ENCODE measurements at places on chromosomes 2 and 18. TPM values are rescaled to one million over a fixed set of nuclear protein-coding genes. Genes with fewer than 3 reads are reported as not detected.

The OTX1 gene
- total RNA-seq, result 1.4 TPM

The CCDC74A gene
- total RNA-seq, result 0.32 TPM

The SF3B1 gene
- 182 TPM for total RNA-seq

The EMILIN1 gene
- total RNA-seq, result 0.21 TPM

The EML6 gene
- total RNA-seq, result 1.7 TPM

The REG1B gene
- not detected for total RNA-seq

The EPHA4 gene
- 2.0 TPM for total RNA-seq

The COL6A3 gene
- 0.19 TPM for total RNA-seq

The PLB1 gene
- 0.91 TPM for total RNA-seq

The RNF138 gene
- total RNA-seq, result 64.5 TPM

DNA sequence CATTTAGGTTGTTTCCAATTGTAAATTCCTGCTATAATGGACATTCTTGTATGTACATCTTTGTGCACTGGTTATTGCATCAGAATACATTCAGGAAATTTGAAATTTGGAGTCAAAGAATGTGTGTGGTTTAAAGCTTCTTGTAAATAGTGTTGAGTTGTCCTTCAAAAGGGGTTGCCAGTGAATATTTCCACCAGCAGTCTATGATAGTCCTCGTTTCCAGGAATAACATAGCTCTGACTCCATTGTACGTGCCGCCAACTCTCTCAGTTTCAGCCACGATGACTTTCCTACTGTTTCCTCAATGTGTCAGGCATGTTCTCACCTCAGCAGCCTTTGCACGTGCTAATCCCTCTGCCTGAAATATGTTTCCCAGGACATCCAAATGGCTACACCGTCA, 10.9 kb upstream of the HS6ST1 start:
- no peak for DNase-seq

DNA sequence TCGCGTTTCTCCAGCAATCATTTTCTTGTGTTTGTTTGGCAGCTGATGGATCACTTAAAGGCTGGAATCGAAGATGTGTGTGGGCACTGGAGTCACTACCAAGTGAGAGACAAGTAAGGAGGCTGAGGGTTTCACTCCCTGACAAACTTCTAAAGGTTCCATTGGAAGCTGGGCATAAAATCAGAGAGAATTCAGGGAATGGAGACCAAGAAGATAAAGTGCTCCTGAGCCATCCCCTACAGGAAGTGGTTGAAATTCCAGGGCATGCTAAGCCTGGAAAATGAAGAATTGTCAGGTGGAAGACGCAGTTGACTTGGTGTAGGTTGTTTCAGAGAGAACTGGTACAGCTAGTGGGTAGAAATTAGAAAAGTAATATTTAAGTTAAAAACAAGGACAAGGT, 39.1 kb downstream of the SLC9A4 start:
- no peak for DNase-seq

- no peak for DNase-seq
Observed at GRCh38 chr2:189559579-189560272, 20.9 kb downstream of the SLC40A1 start.

DNA sequence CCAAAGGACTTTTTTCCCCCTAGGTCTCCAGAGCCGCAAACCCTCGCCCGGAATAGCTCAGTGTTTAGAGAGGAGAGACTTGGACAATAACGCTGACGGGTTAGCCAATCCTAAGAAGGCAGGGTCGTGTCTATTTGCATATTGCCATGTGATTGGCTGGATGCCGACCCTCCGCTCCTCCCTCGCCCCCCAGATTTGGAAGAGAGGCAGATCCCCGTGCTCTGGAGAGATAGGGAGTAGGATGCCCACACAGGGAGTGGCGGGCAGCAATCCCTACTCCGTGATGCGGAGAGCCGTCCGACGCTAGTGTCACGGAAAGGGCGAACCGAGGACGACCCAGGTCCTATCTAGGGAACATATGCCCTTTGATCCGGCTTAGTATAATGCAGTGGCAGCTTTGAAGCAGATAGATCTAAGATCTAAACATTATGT, 1.4 kb downstream of the WNT6 start:
- DNase-seq, result no peak

DNA sequence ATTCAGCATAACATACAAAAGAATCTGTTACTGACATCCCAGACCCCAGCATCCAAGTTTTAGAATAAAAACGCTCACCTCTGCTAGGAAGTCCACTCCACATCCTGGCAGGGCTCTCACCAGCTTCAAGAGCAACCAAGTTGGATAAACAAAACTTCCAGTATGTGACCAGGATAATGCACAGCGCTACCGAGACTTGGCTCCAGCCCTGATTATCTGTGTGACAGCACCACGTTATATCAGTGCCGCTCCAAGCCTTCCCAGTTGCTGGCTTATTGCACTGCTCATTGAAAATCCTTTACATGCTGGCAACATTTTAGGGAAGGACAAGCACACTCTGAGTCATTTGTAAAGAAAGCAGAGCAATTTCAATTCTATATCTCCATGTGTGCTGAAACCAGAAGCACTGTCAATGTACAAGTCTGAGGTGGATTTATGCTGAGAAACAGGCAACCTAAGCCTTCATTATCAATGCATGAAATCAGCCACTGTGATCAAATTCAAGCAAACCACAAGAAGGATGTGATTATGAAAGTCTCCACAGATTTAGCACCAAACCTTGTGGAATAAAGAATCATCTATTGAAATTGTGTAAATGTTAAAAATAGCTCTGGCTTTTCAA, 115.7 kb downstream of the ZNF385B start:
- no peak for DNase-seq

DNA sequence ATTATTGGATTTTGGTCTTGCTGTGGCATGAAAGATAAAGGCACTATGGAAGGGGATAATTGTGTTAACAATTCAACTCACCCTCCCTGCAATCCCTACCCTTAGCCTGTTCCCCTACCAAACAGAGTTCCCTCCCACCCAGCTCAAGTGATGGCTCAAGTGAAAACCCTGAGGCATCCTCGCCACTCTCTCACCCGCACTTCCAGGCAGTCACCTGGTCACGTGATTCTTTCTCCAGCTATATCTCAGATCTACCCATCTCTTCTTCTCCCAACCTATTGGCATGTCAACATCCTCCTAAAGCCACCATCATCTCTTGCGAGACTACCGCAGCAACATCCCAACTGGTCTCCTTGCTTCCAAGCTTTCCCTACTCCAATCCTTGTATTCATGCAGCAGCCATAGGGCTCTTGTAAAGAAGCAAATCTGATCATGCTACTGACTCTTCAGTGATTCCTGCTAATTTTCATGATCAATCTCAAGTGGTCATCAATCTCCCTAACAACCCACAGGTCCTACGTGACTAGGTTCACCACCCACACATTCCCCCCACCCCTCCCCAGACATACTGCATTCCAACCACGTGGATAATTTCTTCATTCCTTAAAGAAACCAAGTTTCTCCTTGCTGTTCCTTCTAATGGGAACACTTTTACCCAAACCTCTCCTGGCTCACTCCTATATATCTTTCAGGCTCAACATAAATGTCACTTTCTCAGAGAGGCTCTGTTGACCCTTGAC, 66.7 kb downstream of the MBD2 start:
- DNase-seq, result no peak

- no peak for DNase-seq
Observed at GRCh38 chr2:80610108-80610507, 305.6 kb upstream of the LRRTM1 start.

DNA sequence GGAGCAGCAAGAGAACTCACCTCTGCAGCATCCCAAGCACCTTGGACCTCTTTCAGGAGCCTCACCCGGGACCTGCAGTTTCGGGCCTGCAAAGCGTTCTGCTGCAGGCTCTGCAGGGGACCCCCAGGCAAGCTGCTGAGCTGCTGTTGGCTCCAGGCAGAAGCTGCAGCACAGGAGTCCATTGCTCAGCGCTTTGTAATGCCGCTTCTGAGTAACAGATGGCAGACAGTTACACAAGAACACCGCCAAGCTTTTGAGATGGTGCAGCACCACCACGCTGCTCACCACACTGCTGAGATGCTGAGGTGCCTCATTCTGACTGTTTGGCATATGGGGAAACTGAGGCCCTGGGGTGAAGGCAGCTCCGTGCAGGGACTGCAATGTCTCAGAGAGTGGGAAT, 1.9 kb upstream of the GALNT14 start:
- DNase-seq, result no peak

DNA sequence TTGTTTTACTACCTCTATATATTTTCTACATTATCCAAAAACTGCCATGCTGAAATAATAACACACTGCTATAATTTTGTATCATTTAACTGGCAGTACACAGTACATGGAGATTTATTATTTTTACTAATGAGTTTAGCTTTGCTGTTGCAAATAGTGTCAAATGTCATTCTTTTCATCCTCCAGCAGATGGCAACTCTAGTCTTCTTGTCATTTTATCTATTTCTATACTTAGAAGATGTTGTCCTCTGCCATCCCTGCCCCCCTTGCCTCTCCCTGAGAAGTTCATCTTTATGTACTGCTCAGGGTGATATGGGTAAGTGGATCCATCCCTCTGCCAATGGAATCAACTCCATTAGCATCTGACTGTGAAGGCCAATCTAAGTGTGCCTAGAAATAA, 21.7 kb upstream of the LRRTM1 start:
- DNase-seq, result peak; percentile 53

GRCh38 chr2:43139996-43140621, 86.3 kb downstream of the ZFP36L2 start:
- no peak for DNase-seq

DNA sequence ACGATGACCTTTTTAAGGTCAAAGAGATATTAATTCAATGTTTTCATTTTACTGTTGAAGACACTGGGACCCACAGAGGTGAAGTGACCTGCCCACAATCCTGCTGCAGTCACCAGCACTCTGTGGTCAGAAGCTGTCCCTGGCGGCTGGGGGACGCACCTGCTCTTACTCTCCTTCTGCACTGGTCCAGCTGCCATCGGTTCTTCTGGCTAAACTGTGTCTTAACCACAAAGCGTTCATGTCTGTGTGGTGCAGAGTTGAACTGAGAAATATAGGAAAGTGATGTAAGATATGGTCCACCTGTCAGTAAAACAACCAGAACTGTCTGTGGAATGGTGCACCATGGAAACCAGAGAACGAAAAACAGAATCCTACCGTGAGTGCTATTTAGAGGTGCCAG, 44.9 kb upstream of the SMIM21 start:
- no peak for DNase-seq

GRCh38 chr2:101500860-101501259, 25.9 kb upstream of the RFX8 start:
- DNase-seq, result no peak

DNA sequence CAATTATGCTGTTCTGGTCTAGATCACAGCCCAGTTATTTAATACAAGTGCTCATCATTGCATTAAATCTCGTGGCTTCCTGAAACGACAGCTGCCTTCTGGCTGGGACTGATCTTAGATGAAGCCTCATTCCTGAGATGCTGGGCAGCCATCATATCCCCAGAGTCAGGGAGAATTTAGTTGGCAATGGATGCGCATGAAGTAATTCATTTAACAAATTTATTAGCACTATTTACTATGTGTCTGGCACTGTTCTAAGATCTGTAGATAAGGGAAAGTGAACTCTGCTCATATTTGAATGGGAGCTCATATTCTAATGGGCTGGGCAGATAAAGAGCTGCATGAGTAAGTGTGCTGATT, 244.7 kb downstream of the KCNS3 start:
- DNase-seq, result no peak

DNA sequence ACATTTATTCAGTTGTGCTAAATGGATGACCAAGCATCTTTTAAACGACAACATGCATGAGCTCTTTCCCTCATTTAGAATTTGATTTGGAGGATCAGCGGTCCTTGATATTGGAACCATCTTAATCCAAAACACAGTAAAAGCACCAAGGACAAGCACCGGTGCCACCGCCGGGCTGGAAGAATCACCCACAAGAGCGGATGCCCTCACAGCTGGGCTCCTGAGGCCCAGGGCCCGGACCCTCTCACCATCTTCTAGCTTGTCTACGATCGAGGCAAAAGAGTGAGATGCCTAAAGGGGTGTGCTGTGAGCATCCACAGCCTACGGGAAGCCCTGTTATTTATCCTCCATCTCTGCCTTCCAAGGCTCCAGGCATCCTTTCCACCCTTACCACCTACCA, 129.5 kb downstream of the ZNF516 start:
- DNase-seq, result no peak

DNA sequence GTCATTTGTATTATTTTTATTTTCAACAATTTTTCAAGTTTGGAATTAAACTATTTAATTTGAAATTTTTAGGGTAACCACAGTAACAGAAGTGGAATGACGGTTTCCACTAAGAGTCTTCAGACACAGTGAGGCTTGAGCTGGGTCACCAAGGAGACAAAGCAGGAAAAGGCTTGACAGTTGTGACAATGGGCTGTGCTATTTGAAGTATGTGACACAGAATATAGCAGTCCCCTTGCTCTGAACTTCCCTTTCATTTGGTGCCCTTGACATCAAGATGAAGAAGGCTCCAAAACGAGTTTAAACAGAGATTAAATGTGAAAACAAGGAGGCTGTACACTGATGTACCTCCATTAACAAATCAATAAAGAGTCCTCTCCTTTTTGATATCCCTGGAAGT, 265.4 kb upstream of the DLGAP1 start:
- no peak for DNase-seq

- DNase-seq, result no peak
Observed at GRCh38 chr2:179376881-179377280, 112.2 kb upstream of the SESTD1 start.

DNA sequence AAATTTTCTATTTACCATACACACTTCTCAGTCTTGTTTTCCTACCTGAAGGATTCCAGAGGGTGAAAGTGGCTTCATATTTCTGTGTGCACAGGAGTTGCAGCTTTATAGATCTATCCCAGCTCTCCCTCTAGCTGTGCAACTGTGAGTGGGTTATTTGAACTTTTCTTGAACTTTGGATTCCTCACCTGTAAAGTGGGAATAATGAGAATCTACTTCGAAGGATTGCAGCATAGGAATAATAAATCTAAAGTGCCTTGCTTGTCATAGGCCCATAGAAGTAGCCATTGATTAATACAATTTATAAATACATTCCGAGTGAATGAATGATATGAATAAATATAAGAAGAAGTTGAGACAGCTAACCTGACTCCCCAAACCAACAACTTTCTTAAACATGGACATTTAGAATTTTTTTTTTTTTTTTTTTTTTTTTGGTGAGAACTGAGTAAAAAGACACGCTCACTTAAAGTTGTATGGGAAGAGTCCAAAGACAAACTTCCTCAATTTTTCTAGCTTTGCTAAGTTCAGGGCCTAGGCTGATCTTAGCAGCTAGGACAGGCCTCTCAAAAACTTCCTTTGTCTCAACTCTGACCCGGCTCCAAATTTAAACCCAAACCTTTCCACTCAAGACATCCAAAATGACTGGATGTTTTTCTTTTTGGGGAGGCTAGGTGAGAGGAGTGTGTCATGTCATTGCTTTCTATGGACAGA, 203.3 kb upstream of the FBXO11 start:
- DNase-seq, result no peak

DNA sequence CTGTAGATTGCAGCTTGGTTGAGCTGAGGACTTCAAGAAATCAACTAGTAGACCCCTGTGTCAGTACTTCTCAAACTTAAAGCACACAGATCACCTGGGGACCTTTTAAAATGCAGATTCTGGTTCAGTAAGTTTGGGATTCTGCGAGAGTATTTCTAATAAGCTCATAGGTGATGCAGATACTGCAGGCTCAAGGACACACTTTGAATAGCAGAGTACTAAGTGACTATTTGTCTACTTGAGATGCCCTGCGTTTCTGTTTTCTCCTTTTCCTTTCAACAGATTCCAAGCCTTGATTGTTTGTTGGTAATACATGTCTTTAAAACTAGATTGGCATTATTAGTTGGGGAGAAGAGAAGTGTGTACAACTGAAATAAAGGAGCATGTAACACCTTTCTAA, 6.7 kb downstream of the MIB1 start:
- DNase-seq, result no peak
